ENCODE measurements at places on chromosomes 5 and 9.

DNA sequence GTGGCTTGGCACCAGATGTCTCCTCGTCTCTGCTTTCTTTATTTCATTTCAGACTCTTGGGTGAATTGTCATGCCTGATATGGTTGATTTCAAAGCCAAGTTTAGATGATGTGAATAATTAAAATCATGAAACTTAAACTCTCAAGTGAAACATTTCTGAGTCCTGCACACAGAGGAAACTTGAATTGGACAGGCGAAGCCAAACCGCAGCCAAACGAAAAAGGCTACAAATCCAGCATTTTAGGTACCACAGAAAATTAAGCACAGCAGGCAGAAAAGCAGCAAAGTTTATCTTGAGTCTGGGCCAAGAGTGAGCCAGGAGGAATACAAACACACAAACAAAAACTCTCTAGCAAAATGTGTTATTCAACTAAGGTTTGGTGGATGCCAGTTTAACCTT, 659.8 kb upstream of the KLF4 start:
- no peak for ATAC-seq

- no peak for ATAC-seq
Measured at GRCh38 chr9:109463924-109464625, 34.0 kb downstream of the PTPN3 start.

GRCh38 chr5:35477911-35478310, 139.8 kb upstream of the SPEF2 start:
- ATAC-seq = no peak

GRCh38 chr5:11050596-11051304, 289.7 kb upstream of the DAP start:
- ATAC-seq = no peak

GRCh38 chr5:99334936-99335335, 406.1 kb upstream of the CHD1 start:
- ATAC-seq = no peak

- no peak for ATAC-seq
Measured at GRCh38 chr5:102625928-102626327, 127.1 kb upstream of the SLCO6A1 start.

- ATAC-seq = no peak
Measured at GRCh38 chr5:17803971-17804370, 169.7 kb downstream of the TAF11L14 start.

DNA sequence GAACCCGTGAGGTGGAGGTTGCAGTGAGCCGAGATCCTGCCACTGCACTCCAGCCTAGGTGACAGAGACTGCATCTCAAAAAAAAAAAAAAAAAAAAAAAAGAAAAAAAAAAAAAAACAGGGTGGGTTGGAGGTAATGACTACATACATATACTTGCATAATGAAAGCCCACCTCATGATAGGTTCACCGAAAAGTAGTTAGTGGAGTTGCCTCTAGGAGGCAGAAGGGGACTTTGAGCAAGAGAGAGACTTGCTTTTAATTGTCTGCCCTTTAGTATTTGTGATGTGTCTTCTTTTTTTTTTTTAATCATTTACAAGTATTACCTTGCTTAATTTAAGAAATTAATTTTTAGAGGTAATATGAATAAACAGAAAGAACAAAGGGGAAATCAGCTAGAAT, 99.8 kb downstream of the PPARGC1B start:
- no peak for ATAC-seq

GRCh38 chr5:84378961-84379360, 5.7 kb downstream of the EDIL3 start:
- ATAC-seq = no peak

DNA sequence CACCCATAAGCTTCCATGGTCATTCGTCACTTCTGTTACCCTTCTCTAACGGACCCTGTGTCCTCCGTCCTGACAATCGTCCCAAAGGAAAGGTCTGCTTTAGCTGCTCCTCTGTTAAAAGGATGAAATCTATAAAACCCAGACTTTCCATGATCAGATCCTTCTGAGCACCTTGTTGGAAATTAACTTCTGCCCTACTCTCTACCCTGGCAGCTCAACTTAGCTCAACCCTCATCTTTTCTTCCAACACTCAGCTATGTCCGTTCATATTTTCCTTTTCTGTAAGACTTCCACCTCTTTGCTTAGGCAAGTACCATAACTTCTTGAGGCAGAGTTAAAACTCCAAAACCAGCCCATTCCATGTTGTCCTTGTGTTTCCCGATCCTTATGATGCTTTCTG, 205.4 kb downstream of the SPATA31A6 start:
- ATAC-seq = no peak

GRCh38 chr9:113995963-113996362, 82.1 kb downstream of the AMBP start:
- ATAC-seq = no peak

- ATAC-seq = peak; percentile 51
Measured at GRCh38 chr5:141914199-141914743, 9.4 kb upstream of the DELE1 start.

- ATAC-seq = no peak
Measured at GRCh38 chr5:95331358-95331757, 46.5 kb upstream of the MCTP1 start.

DNA sequence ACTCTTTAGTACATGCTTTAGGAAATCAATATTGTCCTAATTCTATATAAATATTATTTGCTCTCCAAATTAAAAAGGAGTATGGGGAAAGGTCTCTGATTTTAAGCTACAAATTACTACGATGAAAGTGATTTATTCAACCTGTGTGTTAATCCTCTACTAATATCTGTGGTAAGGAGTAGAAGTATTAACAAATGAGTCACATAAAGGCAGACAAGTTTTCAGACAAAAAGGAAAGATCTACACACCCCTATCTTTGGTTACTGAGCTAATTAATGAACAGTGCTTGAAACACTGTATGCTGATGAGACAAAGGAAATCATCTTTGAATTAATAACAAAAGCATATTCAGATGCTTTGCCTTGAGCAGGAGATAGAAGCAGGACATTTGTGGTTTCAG, 15.9 kb downstream of the LOX start:
- ATAC-seq = no peak

GRCh38 chr5:179955630-179956029, 47.9 kb upstream of the TBC1D9B start:
- no peak for ATAC-seq

GRCh38 chr5:37121027-37121426, 128.1 kb downstream of the CPLANE1 start:
- no peak for ATAC-seq

- no peak for ATAC-seq
Measured at GRCh38 chr9:82168585-82168984, 180.0 kb downstream of the SPATA31D1 start.

- no peak for ATAC-seq
Measured at GRCh38 chr5:174065528-174066197, 20.2 kb downstream of the NSG2 start.

DNA sequence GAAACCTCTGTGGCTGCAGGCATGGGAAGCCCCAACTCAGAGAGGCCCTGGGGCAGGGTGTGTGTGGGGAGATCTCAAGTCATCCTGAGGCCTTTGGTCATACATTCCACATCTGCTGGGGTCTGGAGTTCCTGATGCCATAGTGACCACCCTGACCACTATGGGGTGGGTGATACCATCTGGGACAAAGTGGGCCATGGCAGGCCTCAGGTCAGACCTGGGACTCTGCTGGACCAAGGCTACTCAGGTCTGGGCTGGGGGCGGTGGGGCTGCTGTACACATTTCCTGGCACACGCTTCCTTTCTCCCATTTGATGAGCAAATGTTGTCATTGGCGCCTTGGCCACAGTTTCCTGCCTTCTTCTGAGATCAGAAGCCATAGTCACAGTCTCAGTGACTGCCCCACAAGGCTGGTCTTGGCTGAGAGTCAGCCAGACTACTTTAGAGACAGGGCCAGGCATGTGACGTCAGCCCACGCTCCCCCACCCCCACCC, 15.1 kb upstream of the ACSL6 start:
- ATAC-seq = no peak

DNA sequence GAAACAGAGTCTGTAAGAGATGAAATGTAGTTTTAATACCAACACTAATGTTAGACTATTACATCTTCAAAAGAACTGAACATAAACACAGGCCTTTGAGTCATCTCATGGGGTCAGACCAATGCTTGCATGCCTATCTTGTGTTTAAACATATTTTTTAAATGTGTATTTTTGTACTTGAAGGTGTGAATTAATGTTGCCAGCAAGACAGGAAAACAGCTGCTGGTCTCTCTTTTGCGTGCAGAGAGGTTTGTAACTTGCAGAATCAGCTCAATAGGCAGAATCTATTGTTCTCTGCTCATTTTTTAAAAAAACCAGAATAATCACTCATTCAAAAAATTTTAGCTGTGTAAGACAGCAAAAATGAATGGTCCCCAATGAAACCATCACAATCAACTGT, 180.2 kb downstream of the ALDH1A1 start:
- ATAC-seq = no peak

All from activated CD4-positive, CD25-positive, alpha-beta regulatory T cell treated with anti-CD3 and anti-CD28 coated beads, Interleukin-2, amount 50 U/mL, for 24 hours (primary cell).